Naive thymus-derived CD4-positive, alpha-beta T cell (primary cell): ENCODE measurements at places on chromosomes 5 and 9.

- no peak for DNase-seq
These were observed 9.7 kb downstream of the RAD1 start for GRCh38 chr5:34905564-34905963.

DNA sequence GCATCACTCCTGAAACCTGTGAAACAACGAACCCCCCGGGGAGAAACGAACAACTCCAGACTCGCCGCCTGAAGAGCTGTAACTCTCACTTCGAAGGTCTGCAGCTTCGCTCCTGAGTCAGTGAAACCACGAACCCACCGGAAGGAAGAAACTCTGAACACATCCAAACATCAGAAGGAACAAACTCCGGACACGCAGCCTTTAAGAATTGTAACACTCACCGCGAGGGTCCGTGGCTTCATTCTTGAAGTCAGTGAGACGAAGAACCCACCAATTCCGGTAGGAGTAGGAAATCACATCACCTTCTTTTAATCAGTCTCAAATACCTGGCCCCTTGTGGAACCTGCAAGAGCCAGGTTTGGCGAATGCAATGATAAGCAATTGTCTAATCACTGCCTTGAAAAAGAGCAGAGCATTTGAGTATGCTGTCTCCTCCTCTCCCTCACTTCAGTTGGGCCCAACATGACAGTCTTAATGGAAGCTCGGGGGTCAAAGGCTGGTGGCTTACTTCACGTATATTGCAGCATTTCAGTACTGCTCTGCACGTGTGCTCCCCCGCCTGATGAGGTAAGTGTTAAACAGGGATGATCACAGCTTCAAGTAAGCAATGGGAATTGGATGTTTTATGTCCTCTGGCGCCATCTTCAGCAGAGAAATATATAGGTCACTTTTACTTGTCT is 473 bp downstream of the IRGM start:
- DNase-seq: peak; percentile 17

DNA sequence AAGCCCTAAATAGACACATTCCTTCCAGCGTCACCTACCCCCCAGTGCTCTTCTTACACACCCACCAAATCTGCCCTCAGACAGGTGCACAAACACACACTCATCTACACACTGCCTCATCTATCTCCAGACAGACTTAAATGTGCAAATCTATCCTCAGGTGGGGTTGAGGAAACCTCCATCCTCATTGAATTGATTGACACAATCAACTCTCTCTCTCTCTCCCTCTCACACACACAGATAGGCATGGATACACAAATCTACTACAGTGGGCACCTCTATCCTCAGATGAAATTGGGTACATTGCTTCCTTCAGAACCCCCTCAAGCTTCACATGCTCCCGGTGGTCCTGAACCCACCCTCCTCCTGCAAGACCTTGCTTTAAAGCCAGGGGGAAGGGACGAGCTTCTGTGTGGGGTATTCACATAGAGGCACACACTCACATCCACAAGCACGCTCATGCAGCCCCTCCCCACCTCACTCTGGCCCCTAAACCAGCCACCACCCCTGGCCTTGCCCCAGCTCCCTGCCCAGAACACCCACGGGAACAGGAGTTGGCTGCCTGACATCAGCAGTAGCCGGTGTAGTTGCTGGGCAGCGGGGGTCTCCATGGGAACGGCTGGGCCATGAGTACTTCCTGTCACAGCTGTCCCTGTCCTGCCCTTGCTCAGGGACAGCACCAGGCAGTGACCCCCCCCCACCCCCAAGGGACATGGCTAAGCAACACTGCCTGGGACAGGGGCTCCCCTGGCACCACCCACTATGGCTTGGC is 22.8 kb downstream of the PCDH1 start:
- DNase-seq: no peak

- no peak for DNase-seq
These were observed 181.8 kb downstream of the GLIS3 start for GRCh38 chr9:4117835-4118610.

DNA sequence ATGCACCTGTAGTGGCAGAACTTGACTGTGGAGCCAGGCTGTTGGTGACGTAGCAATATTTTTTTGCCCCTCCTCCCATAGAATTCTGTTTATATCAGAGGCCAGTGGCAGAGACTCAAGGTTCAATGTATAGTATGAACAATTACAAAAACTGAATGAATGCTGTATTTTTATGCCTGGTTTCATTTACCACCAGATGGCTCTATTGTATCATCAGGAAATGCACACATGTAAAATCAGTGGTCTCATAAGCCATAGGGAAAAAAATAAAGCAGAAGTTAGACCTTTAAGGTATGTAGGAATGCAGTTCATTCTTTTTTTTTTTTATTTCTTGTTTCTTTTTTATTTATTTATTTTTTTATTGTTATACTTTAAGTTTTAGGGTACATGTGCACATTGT is 43.6 kb downstream of the CCDC192 start:
- DNase-seq: peak; percentile 6

- DNase-seq: no peak
These were observed 736.9 kb downstream of the TLE1 start for GRCh38 chr9:80952363-80952922.

DNA sequence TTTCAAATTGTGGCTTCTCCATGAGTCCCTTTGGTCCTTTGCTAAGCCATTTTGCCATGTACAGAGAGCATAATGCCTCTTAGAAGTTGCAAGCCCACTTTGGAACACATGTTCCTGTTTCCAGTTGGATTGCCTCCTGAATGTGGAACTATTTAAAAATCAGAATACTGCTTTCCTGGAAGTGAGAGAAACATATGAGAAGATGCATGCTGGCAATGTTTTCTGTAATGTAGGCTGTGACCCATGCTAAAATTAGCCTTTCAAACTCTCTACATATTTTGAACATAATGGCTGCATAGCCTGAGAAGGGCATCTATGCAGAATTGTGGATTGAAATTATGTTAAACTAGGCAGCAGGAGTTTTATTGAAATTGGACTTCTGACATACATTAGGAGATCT is 175.5 kb upstream of the PAPPA start:
- DNase-seq: no peak

DNA sequence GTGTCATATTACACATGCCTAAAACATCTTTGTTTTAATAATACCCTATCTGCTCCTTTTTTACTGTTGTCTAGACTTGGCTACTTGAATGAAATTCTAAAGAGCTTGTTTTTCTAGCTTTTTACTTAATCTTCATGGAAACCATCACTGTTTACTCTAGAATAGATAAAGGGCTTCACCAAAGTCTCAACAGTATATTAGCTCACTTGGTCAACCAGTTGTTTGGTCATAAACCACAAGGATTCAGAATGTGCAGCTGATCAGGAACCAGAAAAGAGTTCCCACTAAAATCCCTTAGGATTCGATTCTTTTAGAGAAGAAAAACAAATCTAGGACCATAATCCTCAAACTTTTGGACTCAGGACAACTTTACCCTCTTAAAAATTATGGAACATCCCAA is 38.0 kb downstream of the CDO1 start:
- no peak for DNase-seq

DNA sequence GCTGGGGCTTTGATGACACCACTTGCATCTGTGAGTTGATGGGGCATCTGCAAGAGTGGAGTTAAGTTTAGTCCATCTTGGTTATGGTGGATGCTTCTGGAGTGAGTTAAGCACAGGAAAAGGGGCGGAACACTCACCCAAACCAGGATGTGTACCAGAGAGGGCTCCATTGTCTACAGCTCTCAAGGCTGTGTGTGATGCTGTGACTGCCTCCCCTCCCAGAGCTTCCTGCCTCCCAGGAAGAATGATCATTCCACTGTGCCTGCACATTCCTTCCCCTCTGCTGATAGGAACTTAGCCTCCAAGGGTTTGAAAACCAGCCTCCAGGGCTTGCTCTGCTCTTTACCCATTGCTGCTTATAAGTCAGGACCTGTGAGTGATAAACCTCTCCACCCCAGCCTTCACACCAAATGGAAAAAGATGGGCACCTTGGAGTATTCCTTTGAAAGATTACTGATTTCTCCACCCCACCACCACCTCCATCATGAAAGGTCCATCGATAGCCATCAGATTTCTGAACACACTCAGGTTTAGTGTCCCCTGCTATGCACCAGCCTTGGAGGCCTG is 160.1 kb upstream of the SPRY4 start:
- no peak for DNase-seq
